A549 treated with CORT108297 at 1 μM for 4 hours (cell line): ENCODE measurements at places on chromosomes 7 and 10. TPM values are rescaled to one million over a fixed set of nuclear protein-coding genes. Genes with fewer than 3 reads are reported as not detected.

LBX1 gene
- total RNA-seq: not detected in 5 replicates

FAM131B gene
- total RNA-seq: 0.34 to 0.53 TPM (median 0.49 TPM) in 5 replicates

CHST15 gene
- 8.1 to 9.1 TPM (median 8.6 TPM) in 5 replicates for total RNA-seq

NPFFR1 gene
- total RNA-seq: not detected in 5 replicates

ICA1 gene
- total RNA-seq: 0.88 to 1.9 TPM (median 1.0 TPM) in 5 replicates

HELLS gene
- 29.0 to 38.7 TPM (median 31.1 TPM) in 5 replicates for total RNA-seq

BAG3 gene
- 140 to 191 TPM (median 164 TPM) in 5 replicates for total RNA-seq

MMP21 gene
- 0.04 to 0.06 TPM in 2 of 5 replicates, not detected in the others for total RNA-seq

RPEL1 gene
- total RNA-seq: 0.05 to 0.08 TPM (median 0.07 TPM) in 4 of 5 replicates, not detected in the other

CLDN3 gene
- total RNA-seq: 1.2 to 3.8 TPM (median 3.4 TPM) in 5 replicates
